Occipital lobe (tissue), 3 donors: ENCODE measurements at places on chromosomes 6 and 20.

DNA sequence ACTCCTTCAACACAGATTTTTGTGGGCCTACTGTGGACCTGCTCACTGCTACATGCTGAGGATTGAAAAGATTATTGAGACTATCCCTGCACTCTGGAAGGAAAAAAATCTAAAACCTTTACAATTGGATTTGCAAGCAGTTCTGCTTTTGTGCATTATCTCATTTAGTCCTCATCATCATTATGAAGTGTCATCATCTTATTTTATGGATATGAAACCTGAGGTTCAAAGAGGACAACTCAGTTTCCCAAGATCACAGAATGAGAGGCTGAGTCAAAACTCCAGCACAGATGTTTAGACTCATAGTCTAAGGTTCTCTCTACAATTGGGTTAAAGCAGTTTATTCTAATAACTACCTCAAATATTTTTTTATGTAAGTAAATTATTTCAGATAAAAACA is 160.2 kb upstream of the MARCKS start:
- DNase-seq: no peak

DNA sequence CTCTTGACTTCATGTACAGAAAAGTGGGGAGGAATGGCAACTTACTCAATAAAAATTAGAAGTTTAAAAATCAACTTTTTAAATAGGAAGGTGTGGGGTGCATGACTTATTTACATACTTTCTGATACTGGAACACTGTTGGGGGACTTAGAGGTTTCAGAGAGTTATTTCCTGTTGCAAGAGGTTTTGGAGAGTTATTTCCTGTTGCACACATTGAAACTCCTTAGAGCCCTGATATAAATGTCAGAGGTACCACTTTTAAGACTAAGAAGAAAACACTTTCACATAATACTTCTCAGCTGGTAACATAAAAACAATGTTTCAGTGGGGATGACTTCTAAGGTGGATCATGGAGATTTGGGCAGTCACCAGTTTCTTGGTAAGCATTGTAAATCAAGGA is 579.9 kb downstream of the MMUT start:
- DNase-seq: no peak

DNA sequence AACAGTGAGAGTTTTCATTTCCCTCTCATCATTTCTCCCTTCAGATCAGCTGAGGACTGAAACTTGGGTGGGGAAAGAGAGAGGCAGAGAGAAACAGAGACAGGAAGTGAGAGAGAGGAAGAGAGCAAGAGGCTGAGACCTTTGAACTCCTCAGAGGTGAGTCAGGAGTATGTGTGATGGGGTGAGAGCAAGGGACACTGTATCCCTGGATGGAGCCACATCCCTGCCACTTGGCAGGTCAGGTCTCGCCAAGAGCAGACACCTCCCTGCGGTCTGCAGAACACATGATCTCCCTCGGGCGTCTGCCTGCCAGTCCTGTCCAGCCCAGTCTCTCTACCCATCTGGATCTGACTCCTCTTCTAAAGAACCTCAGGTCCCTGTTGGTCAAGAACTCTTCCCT is 62.7 kb upstream of the SYNDIG1 start:
- DNase-seq: no peak

DNA sequence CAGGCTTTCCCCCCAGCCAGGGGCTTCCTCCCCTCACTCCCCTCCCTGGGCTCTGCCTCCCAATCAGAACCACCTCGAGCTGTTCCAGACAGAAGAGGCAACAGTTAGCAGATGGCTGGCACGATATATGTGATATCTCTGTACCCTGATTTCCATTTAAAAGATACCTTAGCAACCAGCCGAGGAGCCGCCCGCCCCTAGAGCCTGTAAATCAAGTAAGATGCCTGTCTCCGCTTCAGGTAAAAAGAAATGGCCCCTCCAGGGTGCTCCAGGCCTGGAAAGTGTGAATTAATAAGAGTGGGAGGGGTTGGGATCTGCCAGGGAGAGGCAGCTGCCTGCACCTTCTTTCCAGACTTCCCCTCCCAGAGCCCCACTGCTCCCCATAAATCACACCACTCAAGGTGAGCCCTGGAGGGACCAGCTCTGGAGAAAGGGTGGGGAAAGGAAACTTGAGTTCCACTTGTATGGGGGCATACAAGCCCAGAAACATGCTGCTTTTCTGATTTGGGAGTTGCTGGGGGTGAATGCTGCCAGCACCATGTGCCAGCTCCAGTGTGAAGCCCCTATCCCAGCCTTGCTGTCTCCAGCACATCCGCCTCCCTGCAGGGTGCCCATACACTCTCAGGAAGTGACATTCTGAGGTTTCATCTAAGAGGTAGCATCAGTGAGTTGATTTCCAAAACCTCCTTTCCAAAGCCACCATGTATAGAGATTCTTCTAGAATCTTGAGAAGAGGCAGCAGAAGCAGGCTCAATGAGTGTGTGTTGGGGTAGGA is 148.0 kb downstream of the LRFN2 start:
- no peak for DNase-seq

DNA sequence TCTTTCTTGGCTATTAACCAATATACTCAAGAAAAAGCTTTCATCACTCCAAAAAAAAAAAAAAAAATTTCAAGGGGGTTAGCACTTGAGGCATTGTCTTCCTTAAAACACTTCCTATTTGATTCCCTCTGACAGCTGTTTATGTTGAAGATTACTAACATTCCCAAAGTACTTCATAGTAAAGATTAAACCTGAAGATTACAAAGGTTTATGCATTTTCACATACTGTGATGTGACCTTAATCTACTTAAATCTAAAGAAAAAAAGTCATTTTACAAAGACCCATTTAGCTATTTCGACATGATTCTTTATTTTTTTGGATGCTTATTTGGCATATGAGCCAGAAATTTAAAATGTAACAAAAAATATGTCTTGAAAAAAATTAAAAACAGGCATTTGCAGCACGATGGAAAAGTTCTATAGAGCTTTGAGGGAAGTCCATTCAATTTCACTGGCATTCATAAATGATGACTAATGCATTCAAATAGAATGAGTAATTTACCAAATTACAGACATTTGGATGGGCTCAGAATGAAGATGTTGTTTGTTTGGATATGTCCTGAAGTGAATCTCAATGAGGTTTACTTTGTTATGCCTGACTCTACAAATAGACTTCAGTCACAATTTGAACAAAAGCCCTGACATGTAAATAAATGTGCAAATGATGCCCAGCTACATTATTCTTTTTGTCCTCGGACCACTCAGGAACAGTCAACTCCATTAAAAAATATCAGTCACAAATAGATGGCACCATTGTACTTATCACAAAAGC is 674.6 kb upstream of the MARCKS start:
- DNase-seq: no peak

DNA sequence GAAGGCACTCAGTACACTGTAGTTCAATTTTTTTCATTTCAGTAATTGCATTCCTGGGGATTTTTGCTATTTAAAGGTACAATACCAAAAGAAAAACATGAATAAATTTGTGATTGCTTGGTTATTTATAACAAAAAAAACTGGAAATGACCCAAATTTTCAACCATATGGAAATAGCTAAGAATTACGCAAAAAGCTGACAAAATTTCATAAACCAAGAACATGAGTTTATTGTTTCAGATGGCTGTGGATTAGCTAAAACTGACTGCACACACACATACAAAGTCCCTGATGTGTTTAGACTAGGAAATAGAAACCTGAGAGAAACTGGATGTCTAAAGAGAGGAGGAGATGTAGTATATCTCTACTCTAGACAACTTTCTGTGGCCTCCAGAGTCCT is 718.4 kb upstream of the CHD6 start:
- DNase-seq: no peak

GRCh38 chr6:33589731-33590530 is 9.9 kb upstream of the BAK1 start:
- DNase-seq: no peak

- peak; percentile 20 for DNase-seq
These were observed at the start of gene PLEKHG1 for GRCh38 chr6:150599199-150600009. Gene PLEKHG1 (plus strand): TSS chr6:150599885. CDS start chr6:150733682, 133,797 bp downstream.

GRCh38 chr20:51624157-51624731 is 81.7 kb upstream of the NFATC2 start:
- DNase-seq: no peak

DNA sequence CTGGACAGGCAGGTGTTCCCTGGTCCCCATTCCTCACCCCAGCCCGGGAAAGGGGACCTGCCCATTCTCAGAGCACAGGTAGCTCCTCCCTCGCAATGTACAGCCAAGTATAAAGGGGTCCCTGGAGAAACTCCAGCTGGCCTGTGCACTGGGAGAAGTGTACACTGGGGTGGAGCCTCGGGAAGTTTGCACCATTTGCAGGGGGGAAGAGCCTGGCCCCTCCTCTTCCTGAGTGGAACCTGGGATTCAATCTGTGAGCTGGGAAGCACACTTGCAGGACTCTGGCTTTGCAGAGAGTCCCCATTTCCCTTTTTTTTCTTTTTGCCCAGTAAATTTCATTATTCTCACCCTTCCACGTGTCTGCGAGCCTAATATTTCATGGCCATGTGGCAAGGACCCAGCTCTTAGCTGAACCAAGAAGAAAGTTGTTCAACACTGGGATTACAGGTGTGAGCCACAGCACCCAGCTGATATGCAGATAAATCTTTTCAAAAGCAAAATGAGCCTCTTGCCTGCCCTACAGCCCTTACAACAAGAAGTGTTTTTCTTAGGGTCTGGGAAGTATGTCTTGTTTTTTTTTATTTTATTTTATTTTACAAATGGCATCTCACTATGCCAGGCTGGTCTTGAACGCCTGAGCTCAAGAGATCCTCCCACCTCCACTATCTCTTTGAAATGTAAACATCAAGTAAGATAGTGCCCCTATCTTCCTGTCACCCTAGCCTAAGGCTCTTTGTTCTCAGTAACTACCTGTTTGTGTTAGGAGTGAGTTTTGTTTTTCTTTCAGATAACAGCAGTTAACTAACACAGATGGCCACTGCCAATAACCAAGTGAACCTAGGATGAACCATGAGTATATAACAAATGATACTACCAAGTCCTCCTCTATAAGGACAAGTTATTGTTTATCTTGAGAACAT is 9.3 kb upstream of the RNGTT start:
- no peak for DNase-seq

DNA sequence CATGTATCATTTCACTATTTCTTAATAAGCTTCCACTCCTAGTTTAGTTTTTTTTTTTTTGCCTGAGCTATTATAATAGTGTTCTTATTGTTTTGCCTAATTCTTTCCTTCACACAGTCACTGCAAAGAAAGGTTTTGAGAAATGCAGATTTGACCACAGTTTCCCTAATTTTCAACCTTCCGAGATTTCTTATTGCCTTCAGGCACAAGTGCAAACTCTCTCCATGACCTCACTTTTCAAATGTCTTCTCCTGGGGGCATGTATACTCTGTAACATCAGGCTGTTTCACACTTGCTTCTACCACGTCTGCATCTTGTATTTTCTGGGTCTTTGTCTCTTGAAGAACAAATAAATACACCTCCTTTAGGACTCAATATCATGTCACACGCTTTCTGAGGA is 339.0 kb upstream of the CITED2 start:
- DNase-seq: no peak

- DNase-seq: no peak
These were observed 79.8 kb upstream of the CHD6 start for GRCh38 chr20:41697861-41698559.

- DNase-seq: no peak
These were observed 564.3 kb upstream of the MARCKS start for GRCh38 chr6:113292646-113293422.

GRCh38 chr6:143223895-143224294 is 163.2 kb downstream of the AIG1 start:
- DNase-seq: no peak

- no peak for DNase-seq
These were observed 84.5 kb upstream of the LRFN2 start for GRCh38 chr6:40671694-40672050.

DNA sequence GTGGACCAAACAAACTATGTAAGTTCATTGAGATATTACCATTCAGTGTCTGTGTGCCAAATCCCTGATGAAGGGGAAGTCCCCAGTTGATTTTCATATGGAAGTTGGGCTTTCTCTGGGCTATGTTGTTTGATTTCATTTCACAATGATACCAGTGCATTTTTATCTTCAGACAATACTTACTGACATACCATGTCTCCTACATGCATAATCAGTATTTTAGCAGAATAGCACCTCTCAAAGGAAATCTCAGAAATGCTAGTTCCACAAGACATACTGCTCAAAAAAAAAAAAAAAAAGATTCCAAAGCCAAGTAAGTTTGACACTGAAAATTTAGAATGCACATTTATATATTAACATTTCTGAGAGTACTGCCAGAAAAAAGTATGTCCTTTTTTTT is 168.8 kb upstream of the RNF217 start:
- no peak for DNase-seq

- DNase-seq: no peak
These were observed 27.1 kb downstream of the MRPL14 start for GRCh38 chr6:44100088-44100550.

GRCh38 chr6:37442416-37443215 is 9.6 kb downstream of the CMTR1 start:
- no peak for DNase-seq
